Naive thymus-derived CD8-positive, alpha-beta T cell (primary cell): ENCODE measurements at places on chromosomes 13 and 19.

- no peak for DNase-seq
Measured at GRCh38 chr19:29308977-29309590, 96.1 kb upstream of the UQCRFS1 start.

- no peak for DNase-seq
Measured at GRCh38 chr19:37983153-37983552, 76.1 kb downstream of the SIPA1L3 start.

- DNase-seq, result no peak
Measured at GRCh38 chr19:17393914-17394313, at the start of gene CCDC194. Gene CCDC194 (minus strand): TSS chr19:17394196. CDS start chr19:17394158, 38 bp downstream.

DNA sequence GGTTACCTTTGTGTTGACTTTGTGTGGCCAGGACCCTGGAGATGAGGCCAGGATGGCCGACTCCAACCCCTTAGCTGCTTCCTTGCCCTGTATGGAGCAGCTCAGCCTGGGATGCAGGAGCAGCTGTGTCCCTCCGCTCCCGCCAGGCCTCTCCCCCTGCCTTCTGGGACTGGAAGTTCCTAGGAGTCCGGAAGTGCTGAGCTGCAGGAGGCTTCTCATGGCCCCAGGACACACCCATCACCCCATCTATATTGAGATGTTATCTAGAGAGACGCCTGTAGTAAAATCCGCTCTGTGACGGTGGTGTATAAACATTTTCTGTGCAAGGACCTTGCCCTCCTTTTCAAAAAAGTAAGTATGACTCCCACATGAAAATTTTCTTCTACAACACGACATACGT, 27.0 kb downstream of the WTIP start:
- DNase-seq, result no peak

GRCh38 chr13:31898378-31899071, 133.0 kb upstream of the FRY start:
- DNase-seq, result no peak

DNA sequence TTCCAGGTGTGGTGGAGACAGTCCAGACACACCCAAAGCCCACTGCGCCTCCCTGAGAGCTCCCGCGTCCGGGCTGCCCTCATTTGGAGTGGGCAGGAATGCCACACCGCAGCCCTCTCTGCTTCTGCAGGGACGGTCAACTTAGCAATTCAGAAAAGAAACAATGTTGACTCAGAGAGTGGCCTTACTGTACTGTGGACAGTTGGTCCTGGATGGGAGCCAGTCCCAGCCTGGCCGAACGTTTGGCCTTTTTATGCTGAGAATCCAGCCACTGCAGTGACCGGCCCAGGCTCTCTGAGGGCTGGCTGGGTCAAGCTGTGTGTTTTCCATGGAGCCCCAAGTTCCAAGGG, 7.2 kb downstream of the GAS6 start:
- no peak for DNase-seq

GRCh38 chr13:40530961-40531360, 135.5 kb downstream of the FOXO1 start:
- DNase-seq, result no peak
